ENCODE measurements at places on chromosomes 11 and 22.

GRCh38 chr22:44916281-44917231 is 93.2 kb downstream of the PHF21B start:
- no peak for DNase-seq

DNA sequence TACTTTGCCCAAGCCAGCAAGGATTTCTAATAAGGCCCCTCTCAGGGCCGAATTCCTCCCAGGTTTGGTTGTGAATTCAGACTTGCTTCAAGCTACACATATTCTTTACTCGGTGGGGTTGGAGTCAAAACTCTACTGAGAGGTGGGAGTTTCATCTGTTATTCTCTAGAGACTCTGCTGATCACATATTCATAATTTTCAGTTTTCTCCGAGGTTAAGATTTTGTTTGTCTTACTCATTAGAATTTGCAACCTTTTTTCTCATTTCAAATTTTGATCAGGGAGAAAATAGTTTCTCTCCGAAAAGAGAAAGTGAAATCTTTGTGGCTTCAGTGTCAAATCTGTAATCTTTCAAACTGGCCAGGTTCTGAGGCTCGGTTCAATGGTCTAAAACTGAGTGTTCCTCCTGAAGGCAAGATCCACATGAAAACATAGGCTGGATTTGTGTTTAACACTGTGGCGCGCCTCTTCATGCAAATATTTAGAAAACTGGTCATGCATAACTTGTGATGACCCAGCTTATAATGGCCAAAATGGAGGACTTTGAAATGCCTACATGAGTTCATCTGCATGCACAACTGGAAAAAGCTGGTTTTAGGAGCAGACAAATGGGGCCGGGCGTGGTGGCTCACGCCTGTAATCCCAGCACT is 21.5 kb upstream of the GSTP1 start:
- no peak for DNase-seq

DNA sequence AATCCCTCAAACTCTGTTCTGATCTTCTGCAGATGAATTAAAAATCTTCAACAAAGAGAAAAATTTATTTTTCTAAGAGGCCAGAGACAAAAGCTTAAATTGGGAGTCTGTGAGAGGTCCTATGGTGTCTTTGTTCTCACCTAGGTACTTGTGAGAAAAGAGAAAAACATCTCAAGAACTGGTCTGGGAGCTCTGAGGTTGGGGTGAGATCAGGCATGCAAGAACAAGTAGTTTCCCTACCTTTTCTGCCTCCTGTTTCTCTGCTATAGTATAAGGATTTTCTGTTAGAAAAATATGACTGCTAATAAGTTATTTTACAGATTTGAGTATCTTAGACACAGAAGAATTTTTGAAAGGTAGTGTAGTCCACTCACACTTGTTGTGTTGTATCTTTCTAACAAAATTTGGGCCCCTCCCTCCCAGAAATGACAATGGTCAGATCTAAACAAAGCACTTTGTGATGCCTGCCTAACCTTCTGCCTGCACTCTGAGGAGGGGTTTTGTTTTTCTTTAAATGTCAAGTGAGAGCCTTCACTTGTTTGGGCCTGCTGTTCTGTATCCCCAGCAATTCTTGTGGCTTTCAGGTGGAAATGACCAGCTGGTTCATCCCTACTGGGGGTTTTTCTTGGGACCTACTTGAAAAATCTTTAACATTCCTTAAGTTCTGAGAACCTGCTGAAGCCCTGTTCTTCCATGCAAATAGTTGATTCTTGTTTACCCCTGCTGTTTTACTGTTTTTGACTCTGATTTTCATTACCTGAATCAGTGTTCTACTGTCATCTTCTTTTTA is 13.6 kb upstream of the OR51S1 start:
- no peak for DNase-seq

GRCh38 chr11:76903325-76903724 is 42.6 kb downstream of the ACER3 start:
- no peak for DNase-seq

- no peak for DNase-seq
Measured at GRCh38 chr11:365831-366230, 3.5 kb upstream of the B4GALNT4 start.

GRCh38 chr11:11243590-11244469 is 109.2 kb downstream of the CSNK2A3 start:
- no peak for DNase-seq

DNA sequence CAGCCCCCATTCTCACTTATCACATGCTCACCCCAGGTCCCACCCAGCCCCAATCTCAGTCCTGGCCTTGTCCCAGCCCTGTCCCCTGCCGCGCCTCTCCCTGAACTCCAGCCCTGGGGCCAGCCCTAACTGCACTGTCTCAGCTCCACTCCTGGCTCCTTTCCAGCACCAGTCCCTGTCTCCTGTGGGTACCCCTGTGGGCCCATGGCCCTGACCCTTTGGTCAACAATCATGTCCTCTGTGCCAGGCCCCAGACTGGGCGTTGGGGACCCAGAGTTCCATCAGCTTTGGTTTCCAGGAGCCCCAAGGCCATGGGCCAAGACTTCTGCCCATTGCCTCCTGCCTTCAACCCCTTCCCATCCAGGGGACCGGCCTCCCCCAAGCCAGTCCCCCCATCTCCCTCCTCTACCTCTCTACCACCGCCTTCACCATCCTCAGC is 757 bp downstream of the SPI1 start:
- no peak for DNase-seq

DNA sequence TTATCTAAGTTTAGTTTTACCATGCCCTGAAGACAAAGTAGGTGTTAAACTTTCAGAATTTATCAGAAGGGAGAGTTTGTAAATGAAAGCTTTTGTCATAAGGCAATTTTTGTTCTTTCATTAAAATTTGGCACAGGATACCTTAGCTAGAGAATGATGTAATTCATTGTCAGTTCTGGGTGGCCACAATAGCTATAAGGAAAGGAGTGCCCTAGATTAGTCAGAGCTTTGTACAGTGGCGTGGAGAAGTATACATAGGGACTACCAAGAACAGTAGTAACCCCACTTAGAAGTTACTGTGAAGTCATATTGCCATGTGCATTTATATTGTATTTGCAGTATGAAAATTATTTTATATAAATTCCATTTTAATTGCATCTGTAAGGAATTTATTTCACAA is 126.3 kb upstream of the CARD18 start:
- DNase-seq: no peak

DNA sequence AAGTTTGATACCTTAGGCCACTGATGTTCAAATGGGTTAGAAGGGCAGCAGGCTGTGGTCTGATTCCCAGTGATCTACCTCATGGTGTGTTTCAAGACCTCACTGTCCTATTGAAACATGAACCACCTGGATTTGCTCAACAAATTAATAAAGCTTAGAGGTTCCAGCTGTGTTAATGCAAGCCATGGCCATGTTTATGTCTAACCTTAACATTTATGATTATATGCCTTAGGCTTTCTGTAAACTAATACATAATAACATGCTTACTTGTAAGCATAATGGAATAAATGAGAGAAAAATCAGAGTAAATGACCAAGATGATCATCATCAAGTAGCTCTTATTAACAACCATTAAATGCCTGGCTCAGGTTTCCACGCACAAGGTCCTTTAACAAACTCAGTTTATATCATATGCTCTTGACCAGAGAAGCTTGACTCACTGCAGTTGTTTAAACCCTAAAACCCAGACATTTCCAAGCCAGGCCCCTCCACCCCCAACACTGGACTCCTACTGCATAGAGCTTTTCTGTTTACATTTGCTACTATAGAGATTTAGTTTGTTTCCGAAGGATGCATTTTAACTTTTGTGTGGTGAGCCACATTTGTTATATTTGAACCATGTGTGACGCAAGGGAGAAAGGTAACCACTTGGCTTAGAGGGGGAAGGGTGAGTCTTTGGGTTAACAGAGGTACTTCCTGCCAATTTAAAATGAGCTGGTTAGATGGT is 43.7 kb downstream of the KREMEN1 start:
- no peak for DNase-seq

DNA sequence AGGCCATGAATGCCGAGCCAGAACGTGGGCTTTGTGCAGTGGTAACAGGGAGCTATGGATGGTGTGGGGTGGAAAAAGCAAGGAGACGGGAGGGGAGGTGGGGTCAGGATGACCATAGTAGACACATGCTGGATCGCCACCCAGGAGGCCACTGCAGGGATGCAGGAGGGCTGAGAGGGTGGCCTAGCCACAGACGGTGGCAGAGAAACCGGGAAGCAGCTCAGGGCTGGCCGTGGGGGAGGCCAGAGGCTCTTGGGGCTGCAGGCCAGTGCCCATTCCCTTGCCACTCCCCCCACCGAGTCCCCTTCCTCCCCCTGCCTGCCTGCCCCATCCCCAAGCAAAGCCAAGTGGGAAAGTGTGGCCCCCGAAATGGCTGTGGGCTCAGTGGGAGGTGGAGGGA is 59.1 kb upstream of the TCF20 start:
- DNase-seq: no peak
